ENCODE measurements at places on chromosomes 2 and 18.

- DNase-seq, result no peak
Measured at GRCh38 chr2:165069151-165069550, 113.8 kb upstream of the SLC38A11 start.

DNA sequence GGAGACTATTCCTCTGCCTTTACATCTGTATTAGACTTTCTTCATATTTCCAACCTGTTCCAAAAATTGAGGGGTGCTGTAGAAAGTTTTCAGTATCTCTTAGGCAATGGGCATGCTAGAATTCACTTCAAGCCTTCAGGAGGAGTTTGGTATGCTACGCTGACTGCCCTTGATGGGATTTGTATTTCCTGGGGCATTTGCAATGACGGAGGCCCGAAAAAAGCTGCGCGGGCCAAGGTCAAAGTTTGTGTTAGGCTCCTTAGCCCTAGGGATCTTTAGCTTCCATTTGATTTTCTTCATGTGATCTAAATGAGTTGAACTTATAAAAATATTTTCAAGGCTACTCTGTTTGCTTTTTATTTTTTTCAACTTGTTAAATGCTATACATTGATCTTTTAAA, 5.1 kb downstream of the CPS1 start:
- no peak for DNase-seq

GRCh38 chr2:170076189-170076588, 101.8 kb upstream of the MYO3B start:
- no peak for DNase-seq

- DNase-seq, result no peak
Measured at GRCh38 chr18:48122376-48122775, 191.9 kb upstream of the SMAD2 start.

DNA sequence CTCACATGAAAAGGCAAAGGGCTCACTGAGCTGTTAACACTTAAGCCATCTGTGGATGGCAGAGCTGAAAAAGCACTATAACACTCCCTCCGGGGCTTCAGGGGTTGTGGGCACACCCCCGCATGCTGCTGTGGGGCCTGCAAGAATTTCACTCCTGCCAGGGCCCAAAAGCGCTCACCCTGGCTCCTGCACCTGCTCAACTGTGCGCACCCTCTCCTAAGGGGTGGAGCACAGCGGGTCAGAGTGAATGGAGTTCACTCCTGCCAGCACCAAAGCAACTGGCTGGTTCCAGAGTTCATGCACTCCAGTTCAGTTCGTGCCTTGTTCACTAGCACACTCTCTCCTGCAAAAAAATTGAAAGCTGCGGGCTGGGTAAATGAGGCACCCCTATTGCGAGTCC, 814.2 kb upstream of the SLC39A10 start:
- DNase-seq, result no peak

GRCh38 chr2:128786741-128787478, 468.2 kb upstream of the HS6ST1 start:
- DNase-seq, result no peak

DNA sequence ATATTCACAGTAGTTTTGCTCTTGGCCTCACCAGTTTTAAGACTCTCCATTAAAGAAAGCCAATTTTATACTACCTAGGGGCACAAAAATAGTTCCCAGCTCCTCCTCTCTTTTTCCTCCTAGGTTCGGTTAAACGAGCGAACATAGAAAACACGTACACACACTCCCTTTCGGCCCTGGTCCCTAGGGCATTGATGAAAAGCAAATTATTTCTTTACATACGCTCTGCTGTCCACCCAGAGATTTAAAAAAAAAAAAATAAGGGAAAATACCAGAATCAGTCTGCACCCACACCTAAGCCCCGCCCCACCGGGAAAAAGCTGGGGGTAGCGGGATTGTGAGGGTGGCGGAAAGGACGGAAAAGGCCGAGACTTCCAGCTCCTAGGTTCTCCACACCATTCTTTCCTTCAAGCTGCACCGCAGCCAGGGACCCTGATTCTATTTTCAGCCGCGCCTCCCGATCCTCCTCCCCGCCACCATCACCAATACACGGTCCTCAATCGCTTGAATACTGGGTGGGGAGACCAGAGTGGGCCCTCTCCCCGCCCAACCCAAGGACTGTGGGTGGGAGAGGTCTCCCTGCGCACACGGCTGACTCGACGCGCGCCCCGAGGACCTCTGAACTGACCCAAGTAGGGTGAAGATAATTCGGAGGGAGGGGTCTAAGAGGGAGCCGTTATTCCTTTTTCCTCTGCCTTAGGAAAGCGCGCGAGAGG, 769 bp downstream of the ATF2 start:
- no peak for DNase-seq

- no peak for DNase-seq
Measured at GRCh38 chr18:38984968-38985367, 1419.4 kb upstream of the CELF4 start.

DNA sequence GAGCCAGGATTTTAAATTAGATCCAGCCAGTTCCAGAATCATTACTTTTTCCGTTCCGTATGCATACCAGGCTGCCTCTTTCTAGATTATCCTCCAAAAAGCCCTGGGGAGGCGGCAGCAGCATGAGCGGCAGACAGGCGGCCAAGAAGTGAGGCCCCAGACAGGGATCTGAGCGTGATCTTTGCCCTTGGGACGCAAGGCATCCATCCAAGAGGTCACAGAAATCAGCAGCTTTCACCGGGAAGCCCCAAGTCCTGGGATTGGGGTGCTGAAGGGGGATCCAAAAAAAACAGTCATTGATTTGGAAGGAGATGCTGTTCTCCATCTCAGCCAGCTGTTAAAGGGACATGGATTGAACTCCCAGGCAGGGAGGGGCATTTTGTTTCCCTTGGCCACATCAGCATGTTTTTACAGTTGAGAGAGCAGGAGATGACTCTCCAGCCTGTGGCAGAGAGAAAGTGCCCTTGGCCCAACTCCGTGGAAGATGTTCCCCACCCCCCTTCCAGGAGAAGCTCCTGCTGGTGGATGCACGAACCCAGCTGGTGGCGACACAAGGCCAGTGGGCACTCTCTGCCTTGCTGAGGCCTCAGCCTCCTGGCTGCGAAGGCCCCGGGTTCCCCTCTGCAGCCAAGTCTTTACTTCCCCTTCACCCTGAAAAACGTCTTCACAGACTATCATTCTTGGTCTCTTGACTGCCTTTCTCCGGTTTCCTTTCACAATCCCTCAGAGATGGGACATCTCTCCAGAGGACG, 265.6 kb downstream of the ANAPC1 start:
- peak; percentile 20 for DNase-seq

- no peak for DNase-seq
Measured at GRCh38 chr2:182705761-182706160, 10.3 kb upstream of the DNAJC10 start.

DNA sequence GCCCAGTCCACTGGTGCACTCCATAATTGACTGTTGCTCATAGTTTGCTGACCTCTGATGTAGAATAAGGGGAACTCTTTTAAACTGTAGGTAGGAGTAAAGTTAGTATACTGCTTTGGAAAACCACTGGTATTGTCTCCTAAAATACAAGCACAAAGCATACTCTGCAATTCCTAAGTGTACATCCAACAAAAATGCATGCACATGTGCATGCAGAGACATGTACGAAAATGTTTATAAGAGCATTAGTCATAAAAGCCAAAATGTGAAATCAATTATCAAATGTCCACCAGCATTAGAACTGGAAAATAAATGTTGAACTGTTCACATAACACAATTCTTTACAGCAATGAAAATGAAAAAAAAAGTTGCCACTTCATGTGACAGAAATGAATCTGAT, 39.8 kb upstream of the DDX18 start:
- no peak for DNase-seq

DNA sequence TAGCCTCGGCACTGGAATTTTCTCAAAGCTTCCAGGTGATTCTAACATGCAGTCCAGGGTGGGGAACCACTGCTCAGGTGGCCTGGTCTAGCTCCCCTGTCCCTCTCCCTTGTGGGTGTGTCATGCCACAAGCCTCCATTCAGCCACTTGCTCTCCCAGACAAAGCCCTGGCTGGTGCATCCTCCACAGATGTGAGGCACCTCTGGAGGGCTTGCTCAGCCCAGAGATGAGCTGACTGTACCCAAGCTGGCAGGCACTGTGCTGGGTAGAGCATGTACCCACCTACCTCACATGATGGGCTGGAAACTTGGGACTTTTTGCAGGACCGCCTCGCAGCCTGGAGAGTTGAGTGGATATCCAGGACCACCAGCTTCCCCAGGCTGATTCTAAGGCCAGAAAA, 88.1 kb downstream of the ZBTB7C start:
- no peak for DNase-seq

DNA sequence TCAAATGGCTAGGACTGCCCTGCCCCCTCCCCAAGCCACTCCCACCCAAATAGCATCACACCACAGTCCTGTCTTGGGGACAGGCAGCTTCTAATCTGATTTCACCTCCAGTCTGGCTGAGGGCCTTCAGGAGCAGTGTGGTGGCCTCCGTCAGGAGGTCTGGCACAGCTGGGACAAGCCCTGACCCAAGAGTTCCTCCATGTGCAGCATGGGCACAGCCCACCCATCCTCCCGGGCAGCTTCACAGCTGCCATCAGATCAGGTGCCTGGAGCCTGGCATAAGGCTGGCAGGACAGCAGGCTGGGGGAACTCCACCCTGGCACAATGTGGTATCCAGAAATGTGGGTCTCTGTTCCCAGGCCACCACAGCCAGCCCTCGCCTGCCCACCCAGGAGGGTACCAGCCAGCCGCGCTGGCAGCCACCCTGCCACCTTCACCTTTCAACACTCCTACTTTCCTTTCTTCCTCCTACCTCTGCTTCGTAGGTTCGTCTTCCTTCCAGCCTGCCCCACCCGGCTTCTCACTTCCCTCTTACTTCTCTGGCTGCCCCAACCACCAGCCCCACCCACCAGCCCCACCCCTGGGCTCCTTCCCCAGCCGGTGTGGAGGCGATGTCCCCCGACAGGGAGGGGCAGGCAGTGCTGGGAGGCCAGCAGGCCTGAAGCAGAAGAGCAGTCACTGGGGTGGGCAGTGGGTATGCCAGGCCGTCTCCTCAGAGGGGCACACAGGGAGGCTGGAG, at the start of gene CAPG:
TSS of gene CAPG (minus strand) at position 522 of the 739 bp plus-strand sequence. CDS start 8,221 bp downstream, outside the sequence.
- DNase-seq, result no peak

DNA sequence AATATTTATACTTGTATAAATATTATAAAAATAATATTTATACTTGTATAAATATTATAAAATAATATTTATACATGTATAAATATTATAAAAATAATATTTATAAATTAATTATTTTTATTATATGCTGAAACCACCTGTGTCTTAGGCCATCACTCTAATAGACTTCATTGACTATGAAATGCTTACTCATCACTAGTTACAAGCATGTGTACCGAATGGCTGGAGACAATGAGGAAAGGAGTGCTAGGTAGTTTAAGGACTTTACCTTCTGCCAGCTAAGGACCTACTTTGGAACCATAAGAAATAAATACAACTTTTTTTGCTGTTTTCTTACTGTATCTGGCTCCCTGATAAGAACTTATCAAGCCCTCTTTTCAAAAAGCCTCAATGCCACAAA, 228.8 kb downstream of the LRRTM1 start:
- no peak for DNase-seq

GRCh38 chr2:39772086-39772811, 6.8 kb downstream of the THUMPD2 start:
- DNase-seq, result no peak

- no peak for DNase-seq
Measured at GRCh38 chr2:231918501-231919330, 7.5 kb downstream of the NPPC start.

- DNase-seq, result no peak
Measured at GRCh38 chr2:62736899-62737559, 31.5 kb downstream of the EHBP1 start.

- DNase-seq, result no peak
Measured at GRCh38 chr2:196335221-196335634, 163.8 kb upstream of the STK17B start.

DNA sequence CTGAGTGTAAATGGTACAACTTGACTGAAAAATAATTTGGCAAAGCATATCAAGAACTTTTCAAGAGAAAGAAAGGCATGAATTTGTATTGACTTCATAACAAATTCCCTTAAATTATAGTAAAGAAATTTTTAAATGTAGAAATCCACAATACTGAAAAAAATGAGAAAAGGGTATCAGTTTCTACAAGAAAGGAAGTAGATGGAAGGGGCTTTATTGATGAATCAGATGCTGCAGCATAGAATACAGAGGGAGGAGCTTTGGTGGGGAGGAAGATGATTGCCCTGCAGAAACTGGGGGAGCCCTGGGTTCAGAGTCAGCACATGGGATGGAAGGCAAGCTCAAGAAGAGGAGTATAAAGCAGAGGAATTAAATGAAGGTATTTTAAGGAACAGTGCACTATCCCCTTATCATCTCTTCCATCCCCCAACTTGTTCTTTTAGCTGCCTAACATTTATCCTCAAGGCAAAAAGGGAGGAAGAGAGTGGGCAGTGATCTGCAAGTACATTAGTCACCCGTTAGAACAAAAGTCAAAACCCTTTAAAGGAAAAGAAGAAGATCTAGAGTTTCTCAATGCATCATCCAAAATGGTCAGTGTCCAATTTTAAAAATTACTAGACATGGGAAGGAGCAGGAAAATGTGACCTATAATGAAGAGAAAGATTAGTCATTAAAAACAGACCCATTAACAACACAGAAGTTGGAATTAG, 77.7 kb downstream of the KCTD18 start:
- DNase-seq, result no peak

DNA sequence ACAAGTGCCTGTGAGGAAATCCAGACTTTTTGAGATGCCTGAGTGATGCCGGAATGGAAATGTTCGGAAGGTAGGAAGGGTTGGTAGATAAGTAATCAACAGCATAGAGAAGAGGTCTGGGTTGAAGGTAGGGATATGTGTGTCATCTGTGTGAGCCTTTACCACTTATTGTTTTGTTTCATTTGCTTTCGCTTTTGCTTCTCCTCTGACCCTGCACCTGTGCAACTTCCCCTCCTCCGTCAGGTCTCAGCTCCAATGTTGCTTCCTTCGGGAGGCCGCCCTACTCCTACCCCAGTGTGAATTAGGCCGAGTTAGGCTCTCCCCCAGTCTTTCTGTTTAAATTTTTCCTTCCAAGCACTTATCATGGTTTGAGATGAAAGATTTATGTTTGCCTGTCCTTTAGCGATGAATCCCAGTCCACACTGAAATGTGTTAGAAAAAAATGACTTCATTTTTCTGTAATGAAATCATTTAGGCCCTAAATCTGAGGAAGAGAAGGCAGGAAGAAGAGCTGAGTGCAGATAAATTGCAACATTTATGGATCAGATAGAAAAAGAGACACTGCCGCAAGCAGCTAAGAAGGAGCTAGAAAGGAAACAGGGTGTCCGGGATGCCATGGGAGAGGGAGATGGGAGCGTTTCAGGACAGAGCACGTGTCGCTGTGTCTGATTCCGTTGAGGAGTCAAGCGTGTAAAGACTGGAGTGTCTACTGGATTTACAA, 139.6 kb upstream of the PELI1 start:
- no peak for DNase-seq

Measured in right kidney (tissue), 9 donors.